Epithelial cell of proximal tubule (primary cell): ENCODE measurements at places on chromosomes 2 and 18.

DNA sequence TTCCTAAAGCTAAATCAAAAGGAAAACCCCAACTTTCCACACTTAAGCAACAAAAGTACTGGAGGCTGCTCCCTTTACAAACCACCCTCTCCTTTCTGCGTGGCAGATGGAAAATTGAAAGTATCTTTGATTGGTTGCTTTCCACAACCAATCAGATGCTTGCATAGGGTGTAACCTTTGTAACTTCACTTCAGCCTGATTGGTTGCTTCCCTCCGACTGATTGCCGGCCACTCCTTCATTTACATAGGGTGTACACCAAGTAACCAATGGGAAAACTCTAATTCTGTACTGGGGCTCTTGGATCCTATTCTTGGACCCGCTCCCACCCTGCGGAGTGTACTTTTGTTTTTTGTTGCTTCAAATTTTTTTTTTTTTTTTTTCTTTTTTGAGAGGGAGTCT, 297.7 kb downstream of the NCKAP5 start:
- DNase-seq: no peak

DNA sequence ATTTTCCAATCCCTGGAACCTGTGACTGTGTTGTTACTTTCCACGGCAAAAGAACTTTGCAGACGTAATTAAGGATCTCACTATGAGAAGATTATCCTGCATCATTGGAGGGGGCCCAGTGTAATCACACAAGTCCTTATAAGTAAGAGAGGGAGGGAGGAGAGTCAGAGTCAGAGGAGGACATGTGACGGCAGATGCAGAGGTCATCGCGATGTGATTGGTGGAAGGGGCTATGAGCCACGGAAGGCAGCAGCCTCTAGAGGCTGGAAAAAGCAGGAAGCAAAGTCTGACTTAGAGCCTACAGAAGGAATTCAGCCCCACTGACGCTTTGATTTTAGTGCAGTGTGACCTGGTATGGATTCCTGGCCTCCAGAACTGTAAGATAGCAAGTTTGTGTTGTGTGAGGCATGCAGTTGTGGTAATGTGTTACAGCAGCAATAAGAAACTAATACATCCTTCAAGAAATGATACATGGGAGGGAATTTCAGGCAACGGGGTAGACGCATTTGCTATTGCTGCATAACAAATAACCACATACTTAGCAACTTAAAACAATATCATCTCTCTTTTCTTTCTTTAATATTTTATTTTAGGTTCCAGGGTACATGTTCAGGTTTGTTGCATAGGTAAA, 112.7 kb upstream of the SERPINE2 start:
- DNase-seq: no peak

- no peak for DNase-seq
Observed at GRCh38 chr2:219565130-219566080, 5.9 kb downstream of the OBSL1 start.

DNA sequence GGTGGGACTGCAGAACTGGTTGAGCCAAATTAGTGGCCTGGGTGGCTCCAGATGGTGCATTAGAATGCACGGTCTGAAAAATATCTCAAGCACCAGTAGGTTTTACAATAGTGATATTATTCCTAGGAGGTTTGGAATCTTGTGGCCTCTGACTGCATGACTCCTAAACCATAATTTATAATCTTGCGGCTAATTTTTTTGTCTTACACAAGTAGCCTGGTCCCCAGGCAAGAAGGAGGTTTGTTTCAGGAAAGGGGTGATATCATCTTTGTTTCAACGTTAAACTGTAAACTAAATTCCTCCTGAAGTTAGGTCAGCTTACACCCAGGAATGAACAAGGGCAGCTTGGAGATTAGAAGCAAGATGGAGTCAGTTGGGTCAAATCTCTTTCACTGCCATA, 98.9 kb upstream of the ARL4C start:
- no peak for DNase-seq

GRCh38 chr2:27988718-27989117, 98.2 kb downstream of the BABAM2 start:
- DNase-seq: no peak

DNA sequence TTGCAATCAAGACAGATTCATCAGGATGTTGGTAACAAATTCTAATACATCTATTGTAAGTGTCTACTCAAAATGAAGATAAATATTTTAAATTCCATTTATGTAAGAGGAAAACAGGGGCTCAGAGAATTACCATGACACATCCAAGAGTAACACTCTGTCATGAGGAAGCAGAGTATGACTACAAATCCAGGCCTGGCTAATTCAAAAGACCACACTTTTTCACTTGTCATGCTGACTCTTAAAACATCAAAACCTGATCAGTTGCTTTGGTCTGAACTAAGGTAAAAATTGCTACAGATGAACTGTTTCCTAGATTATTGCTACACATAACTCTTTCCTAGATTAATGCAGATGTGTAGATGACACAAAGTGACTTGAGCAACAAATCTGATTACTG, 880.6 kb downstream of the TSN start:
- DNase-seq: no peak

DNA sequence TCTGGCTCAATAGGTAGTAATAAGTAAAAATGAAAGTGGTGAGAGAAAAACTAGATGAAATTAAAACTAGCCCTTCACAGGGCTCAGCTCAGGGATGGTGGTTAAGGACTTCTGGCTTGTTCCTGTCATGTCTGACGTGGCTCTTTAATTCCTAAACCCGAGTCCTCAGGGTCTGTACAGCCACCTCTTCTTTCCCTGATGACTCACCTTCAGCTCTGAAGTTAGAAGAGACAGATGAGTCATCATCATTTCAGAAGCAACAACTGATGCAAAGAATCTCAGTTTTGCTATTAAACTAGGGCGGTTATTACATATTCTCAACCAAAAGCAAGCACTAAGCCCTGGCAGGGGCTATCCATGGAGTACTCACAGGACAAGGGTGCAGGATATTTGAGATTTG, 24.0 kb upstream of the ITGB6 start:
- peak; percentile 97 for DNase-seq

DNA sequence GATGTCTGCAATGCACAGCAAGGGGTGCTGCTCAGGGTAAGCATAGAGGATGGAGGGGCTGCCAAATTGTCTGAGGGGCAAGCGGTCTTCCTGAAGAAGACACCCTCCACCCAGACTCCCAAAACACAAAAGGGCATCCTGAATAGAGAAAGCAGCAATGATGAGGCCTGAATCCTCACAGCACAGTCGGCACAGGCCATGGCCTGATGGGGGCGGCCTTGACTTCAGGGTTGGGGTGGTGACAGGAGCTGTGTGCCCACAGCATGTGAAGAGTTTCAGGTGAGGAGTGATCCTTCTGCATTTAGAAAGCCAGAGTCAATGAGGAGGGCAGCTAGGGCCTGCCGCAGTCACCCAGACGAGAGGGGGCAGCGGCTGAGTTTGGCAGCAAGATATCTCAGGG, 159.4 kb downstream of the GALNT14 start:
- no peak for DNase-seq

GRCh38 chr18:62744076-62744968, 29.0 kb downstream of the PHLPP1 start:
- DNase-seq: no peak

- no peak for DNase-seq
Observed at GRCh38 chr2:27164960-27165763, 16.4 kb downstream of the TCF23 start.

GRCh38 chr18:56284319-56284718, 354.1 kb downstream of the TXNL1 start:
- DNase-seq: no peak

DNA sequence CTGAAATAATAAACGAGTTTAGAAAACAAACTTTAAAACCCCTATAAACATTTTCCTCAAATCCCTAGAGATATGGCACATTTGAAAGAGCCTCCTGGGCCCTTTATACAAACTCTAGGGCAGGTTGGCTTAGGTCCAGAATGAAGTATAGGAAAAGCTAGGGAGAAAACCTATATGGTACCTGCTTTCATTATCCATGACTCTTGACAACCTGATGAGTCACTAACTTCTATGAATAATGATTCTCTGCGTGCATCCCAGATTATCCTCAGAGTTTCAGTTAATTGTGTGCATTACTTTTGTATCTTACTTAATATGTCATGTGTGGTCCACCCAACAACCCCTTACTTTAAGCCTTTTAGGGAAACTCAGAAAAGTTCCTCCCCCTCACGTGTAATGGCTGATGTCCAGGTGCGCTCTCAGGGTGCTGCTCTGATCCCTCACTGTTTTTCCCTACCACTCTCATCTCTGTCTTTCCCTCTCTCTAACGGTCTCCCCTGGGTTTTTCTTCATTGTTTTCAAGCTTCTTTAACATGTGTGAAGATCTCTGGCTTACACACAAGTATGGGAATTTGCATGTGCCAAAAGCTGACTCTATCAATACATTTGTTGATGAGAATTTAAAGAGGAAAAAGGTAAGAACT, 78.5 kb downstream of the LRP1B start:
- DNase-seq: no peak

DNA sequence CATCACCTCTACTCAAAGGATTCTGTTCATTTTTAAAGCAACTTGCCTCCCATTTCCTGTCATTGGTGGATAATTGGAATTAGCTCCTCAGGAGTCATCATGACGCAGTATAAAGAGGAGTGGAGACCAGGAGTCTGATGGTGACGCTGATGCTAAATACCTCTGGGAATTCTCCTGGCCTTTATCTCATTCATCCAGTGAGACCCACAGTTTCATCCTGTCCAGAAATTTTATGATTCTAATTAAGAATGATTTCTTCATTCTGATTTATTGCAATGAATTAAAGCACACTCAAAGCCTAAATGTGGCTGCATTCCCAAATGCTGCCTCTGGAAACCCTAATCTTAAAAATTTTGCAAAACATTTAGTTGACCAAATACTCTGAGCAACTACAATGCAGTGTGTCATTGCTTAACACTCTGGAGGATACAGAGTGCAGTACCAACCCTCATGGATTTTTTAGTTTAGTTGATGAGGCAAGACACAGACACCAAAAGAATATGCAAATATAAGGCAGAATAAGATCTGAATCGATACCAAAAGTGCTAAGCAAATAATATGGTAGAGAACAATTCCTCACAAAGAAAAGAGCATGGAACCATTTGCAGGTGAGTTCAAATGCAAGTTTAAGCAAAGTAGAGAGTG, 236.2 kb downstream of the ETAA1 start:
- no peak for DNase-seq
